ENCODE measurements at places on chromosomes 3 and 15. TPM values are rescaled to one million over a fixed set of nuclear protein-coding genes. Genes with fewer than 3 reads are reported as not detected.

Gene CHRNA5
- total RNA-seq: 1.6 TPM

Gene OXTR
- total RNA-seq: 6.1 TPM

Gene GATA2
- 5.5 TPM for total RNA-seq

Gene CEP19
- 4.0 TPM for total RNA-seq

Gene SLC28A2
- total RNA-seq: not detected

Gene TF
- 4.0 TPM for total RNA-seq

Gene NR1I2
- total RNA-seq: not detected

Gene ASB7
- 13.8 TPM for total RNA-seq

Gene SLC9A9
- 32.8 TPM for total RNA-seq

Gene GRK7
- total RNA-seq: not detected

Gene RARRES1
- 47.8 TPM for total RNA-seq

Gene SPSB4
- not detected for total RNA-seq

Gene GPR171
- not detected for total RNA-seq

Gene THUMPD3
- 48.3 TPM for total RNA-seq

Gene PLCB2
- not detected for total RNA-seq

Gene ACKR4
- 11.4 TPM for total RNA-seq

Gene RTP3
- not detected for total RNA-seq
